ENCODE measurements at places on chromosomes 13 and 19.

DNA sequence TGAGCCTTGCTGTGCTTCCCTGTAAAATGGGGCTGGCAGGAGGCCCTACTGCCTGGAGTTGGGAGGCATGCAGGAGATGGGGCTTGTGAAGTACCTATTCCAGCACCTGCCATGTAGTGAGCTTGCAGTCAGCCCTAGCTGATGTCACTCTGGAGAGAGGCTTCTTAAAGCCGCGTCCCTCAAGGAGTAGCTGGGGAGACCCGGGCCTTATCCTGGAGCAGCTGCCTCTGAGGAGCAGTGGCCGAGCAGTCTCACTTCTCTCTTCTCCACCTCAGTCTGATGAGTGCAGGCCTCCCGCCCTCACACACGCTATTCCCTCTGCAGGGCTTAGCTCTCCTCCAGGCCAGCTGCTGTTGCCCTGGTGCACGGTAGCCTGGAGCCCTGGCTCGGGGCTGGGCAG lies 18.0 kb downstream of the CLASRP start:
- DNase-seq: no peak

DNA sequence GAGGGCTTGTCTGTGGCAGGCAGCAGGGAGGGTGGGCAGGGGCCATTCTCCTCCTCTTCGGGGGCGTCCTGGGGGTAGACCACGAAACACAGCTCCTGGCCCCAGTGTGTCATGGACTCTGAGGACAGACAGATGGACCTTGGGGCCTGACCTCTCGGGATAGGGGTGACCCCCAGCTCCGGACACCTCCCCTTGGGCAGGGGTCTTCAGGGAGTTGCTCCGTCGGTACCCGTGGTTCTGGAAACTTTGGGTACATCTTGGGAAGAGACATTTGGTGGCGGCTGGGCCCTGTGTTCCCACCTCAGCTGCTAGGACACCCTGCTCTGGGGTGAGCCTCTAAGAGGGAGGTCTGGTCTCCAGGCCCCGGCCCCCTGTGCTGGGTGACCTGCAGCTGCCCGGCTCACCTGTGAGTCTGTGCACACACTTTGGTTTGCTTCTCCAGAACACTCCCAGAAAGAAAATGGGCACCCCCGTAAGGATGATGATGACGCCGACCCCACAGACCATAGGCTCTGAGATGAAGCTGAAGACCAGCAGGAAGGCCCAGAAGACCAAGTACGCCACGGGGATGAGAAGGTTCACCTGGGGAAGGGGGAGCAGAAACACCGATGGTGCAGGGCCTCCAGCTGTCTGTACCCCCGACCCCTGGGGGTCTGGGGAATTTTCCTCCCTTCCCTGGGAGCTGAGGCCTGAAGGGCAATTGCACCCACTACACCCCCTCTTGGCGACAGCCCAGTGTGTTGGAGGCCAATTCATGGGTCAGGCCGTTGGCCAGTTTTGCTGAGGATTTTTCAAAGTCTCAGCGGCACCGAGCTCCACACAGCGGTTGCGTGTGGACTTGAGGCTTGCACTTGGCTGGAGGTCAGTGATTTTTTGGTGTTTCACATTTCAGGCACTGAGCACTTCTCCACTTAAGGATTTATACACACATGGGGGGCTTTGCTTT lies 15.0 kb downstream of the LRP3 start:
- no peak for DNase-seq

GRCh38 chr13:97945792-97946419 lies 7.6 kb upstream of the IPO5 start:
- DNase-seq: no peak

DNA sequence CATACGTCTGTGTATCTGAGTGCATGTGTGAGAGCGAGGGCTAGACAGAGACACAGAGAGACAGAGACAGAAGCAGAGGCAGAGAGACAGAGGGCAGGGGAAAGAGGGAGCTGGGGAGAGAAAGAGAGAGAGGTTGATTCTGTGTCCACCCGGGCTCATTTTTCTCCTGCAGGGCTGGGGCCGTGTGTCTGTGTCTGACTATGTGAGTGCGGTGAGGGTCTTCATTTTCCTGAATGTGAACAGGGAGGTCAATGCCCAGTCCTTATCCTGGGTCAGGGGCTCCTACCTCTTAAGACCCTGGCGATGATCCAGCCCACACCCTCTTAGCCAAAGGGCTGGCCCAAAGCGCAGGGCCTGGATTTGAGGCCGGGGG lies 17.7 kb downstream of the LRRC4B start:
- DNase-seq: no peak

- no peak for DNase-seq
Observed at GRCh38 chr13:84238381-84238780, 356.1 kb upstream of the SLITRK1 start.

- no peak for DNase-seq
Observed at GRCh38 chr13:54637366-54637765, 1608.8 kb downstream of the OLFM4 start.

GRCh38 chr13:67914535-67914934 lies 684.4 kb upstream of the PCDH9 start:
- no peak for DNase-seq

- DNase-seq: no peak
Observed at GRCh38 chr19:29927944-29928625, 14.0 kb upstream of the URI1 start.

- DNase-seq: no peak
Observed at GRCh38 chr19:14661372-14661924, 13.2 kb downstream of the ADGRE3 start.

DNA sequence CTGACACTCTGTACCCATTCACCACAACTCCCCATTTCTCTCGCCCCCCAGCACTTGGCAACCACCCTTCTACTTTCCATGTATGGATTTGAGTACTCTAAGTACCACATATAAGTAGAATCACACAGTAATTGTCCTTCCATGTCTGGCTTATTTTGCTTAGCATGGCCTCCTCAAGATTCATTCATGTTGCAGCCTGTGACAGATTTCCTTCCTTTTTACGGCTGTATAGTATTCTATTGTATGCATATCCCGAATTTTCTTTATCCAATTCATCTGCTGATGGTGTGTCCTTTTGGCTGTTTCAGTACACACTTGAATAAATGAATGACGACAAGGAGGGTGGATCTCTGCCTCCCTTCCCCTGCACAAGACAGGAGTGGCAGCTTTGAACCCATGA lies 95.1 kb downstream of the ZNF536 start:
- DNase-seq: no peak

DNA sequence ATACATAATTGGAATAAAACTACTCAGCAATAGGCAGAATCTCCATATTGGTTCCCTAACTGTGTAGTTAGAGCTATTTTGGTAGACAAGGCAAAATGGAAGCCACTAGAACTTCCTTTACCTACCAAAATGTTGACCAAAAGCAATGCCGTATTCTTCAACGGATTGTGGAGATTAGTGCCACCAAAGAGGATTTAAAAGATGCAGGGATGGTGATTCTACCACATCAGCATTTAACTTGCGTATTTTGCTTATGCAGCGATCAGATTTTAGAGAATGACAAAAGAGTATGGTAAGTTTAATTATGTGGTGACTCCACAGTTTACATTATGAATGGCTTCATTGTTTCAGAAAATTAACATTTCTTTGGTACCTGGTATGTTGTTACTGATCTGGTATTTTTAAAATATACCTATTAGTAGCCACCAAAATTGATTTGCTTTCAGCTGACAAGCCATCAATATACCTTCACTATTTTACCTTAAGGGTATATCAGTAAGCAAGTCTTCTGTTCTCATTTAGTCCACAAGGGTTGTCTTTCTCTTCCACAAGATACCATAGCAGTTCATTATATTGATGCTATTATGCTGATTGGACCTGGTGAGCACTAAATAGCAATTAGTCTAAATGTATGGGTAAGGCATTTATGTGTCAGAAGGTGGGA lies 1910.7 kb upstream of the PRR20A start:
- no peak for DNase-seq

DNA sequence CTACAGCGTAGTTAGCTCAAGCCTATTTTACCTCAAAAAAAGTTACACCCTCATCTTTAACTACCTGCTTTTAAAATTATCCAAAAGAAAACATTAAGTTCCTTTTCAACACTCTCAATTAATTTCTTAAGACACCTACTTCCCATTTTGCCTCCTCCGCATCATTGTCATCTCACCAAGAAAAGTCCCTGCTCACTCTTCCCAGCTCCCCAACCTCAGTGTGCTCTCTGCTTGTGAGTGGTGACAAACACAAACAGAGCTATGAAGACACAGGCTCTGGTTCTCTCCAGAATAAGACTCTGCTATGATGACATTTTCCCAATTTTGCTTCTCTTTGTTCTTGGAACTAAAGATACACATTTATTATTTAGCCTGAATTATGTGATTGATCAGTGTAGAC lies 385.1 kb upstream of the HTR2A start:
- no peak for DNase-seq

DNA sequence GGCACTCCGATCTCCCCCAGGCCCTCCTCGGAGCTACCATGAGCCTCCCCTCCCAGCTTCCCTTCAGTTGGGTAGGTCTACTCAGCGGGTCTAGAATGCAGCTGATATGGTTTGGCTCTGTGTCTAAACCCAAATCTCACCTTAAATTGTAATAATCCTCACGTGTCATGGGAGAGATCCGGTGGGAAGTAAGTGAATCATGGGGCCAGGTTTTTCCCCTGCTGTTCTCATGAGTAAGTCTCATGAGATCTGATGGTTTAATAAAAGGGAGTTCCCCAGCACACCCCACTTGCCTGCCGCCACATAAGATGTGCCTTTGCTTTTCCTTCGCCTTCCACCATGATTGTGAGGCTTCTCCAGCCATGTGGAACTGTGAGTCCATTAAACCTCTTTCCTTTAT lies 14.5 kb upstream of the DOCK9 start:
- no peak for DNase-seq

DNA sequence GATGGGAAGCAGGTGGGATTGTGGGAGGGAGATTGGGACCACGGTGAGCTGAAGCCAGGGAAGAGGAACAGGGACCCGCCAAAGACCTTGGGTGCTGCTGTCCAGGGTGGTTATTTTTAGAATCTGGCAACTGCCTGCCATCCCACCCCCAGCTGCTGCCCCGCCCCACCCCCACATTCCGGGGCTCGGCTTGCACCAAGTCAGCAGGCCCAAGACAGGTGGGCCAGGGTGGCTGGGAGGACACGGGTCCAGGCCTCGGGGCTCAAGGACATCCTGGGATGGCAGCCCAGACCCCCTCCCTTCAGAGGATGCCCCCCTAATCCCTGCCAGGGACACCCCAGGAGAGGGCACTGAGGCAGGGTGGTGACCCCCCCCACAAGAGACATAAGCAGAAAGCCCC lies 827 bp downstream of the CKM start:
- DNase-seq: no peak

GRCh38 chr19:29285878-29286277 lies 72.9 kb upstream of the UQCRFS1 start:
- DNase-seq: no peak

DNA sequence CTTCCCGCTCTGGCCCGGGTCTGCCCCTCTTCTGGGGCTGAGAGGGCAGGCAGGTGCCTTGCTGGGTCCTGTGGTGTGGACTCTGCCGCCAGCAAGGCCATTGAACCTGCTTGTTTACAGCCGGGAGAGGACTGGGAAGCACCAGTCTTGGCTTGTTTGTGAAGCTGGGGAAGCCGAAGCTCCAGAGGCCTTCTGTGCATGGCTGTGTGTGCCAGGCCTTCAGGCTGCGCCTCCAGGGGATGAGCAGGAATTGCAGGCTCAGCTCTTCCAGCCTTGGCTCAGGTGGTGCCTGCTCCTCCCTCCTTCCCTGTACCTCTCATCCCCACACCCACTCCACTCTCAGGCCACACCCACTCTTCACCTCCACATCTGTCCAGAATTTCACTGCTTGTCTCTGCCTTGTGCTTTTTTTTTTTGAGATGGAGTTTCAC lies 17.5 kb downstream of the NDUFB7 start:
- no peak for DNase-seq

GRCh38 chr19:46217476-46217875 lies 12.1 kb upstream of the IGFL1 start:
- no peak for DNase-seq

GRCh38 chr19:29772696-29773095 lies 39.1 kb upstream of the CCNE1 start:
- DNase-seq: no peak

- DNase-seq: no peak
Observed at GRCh38 chr19:27780367-27781075, 1432.4 kb downstream of the UQCRFS1 start.

DNA sequence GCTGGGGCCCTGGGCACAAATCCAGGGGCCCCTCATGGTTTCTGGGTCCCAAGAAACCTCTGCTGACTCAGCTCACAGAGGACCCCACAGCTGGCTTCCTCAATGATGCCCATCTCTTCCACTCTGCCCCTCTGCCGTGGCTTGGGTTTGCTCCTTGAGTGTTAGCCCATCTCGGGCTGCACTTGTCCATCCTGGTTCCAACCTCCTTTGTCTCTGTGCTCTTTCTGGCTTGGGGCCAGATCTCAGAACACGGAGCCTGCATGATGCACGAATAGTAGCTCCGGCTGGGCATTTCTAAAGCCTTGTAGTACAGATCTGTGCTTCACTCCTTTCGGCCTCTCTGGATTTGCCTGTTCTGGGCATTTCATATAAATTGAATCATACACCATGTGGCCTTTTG lies 53.8 kb downstream of the F2RL3 start:
- DNase-seq: no peak

GRCh38 chr19:35992907-35993765 lies 1.9 kb upstream of the SDHAF1 start:
- no peak for DNase-seq

GRCh38 chr19:29542327-29542726 lies 16.5 kb downstream of the VSTM2B start:
- no peak for DNase-seq

- DNase-seq: no peak
Observed at GRCh38 chr13:102567857-102568256, 28.9 kb upstream of the TPP2 start.

DNA sequence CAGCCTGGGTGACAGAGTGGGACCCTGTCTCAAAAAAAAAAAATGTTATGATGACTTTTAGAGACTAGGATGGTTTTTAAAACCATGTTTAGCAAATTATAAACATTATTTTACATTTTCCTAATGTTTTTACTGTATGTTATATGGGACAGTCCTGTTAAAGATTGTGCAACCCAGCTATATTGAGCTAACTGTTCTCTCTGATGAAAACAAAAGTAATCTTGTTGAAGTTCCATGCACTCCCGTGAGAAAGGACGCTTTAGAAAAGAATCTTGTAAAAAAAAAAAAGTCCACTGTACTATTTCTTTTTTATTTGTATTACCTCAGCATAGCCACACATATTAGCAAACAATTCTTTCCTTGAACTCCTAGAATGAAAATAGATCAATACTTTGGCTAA lies 451.2 kb downstream of the DCT start:
- no peak for DNase-seq

DNA sequence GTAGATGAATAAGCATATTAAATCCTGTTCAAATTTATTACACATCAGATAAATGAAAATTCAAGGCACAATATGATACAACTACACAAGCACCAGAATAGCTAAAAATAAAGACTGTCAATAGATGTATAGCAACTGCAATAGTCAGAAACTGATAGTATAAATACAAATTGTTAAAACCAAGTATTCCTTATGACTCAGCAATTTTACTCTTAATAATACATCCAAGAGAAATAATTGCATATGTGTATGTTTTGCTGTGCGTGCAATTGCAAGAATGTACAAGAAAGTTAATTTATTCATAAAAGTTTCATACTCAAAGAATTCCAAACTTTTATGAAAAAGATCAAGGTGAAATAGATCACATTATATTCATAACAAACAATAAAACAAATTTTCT lies 1338.1 kb downstream of the OLFM4 start:
- no peak for DNase-seq

All from cortex of kidney (tissue), 1 donor.